ENCODE measurements at places on chromosomes 7 and 10.
A peak's percentile ranks its signal among the peaks of the same experiment; 100 is the strongest.

- DNase-seq = no peak
These were observed 88.8 kb downstream of the TFEC start for GRCh38 chr7:115941703-115942268.

DNA sequence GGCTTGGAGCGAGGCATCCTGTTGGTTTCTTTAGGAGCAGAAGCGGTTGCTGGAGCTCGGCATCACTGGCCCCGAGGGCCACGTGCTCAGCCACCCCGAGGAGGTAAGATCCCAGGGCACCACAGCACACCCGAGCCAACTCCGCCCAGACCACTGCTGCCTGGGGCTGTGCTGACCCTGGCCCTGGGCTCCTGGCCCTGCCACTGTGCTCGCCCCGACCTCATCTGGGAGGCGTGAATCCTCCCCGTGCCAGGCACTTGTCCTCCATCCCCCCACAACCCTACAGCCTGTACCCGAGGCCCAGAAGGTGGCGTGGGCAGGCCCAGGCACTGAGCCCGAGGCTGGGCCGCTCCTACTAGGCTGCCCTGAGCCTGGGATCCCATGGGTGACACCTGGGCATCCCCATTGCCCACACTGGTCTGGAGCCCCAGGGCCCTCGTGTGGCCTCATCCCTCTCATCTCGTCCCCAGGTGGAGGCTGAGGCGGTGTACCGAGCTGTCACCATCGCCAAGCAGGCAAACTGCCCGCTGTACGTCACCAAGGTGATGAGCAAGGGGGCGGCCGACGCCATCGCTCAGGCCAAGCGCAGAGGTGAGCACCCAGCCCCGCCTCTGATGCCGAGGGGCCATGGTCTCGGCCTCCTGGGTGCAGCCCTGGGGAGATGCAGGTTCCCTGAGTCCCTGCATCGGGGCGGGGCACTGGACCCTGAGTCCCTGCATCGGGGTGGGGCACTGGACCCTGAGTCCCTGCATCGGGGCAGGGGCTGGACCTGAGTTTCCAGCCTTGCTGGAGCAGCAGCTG is 11.8 kb downstream of the DPYSL4 start:
- no peak for DNase-seq

DNA sequence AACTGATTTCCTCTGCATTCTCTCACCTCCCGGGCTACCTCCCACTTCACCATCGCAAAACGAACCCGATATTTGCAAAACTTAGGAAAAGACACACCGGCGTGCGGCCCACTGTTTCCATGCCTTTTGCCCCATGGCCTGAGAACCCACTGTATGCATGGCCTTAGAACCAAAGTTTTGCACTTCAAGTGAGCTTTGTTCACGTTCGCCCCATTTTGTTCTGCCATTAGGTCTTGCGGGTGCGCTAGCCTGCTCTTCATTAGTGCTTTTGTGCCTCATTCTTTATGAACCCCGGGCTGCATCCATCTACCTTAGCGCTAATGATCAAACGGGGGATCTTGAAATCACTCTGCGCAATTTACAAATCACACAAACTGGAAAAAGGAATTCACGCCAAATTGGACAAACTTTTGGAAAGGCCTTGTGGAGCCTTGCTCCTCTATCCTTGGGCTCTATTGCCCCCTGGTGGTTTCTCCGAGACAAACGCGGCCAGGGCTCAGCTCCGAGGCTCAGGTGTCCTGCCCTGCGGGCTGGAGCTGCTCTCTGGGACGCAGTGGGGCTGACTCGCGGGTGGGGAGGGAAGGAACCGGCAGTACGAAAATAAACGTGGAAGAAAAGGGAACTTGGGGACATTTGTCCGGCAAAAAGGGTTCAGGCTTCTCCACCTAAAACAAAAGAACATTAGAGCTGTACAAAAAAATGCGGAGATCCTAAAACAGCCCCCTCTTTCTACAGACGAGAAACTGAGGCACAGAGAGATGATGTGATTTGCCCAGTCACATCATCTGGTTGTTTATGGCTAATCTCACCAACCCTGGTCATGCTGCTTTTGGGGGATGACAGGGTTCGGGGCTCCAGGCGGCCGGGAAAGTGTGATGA is 300.4 kb upstream of the NFE2L3 start:
- DNase-seq = peak; percentile 67

DNA sequence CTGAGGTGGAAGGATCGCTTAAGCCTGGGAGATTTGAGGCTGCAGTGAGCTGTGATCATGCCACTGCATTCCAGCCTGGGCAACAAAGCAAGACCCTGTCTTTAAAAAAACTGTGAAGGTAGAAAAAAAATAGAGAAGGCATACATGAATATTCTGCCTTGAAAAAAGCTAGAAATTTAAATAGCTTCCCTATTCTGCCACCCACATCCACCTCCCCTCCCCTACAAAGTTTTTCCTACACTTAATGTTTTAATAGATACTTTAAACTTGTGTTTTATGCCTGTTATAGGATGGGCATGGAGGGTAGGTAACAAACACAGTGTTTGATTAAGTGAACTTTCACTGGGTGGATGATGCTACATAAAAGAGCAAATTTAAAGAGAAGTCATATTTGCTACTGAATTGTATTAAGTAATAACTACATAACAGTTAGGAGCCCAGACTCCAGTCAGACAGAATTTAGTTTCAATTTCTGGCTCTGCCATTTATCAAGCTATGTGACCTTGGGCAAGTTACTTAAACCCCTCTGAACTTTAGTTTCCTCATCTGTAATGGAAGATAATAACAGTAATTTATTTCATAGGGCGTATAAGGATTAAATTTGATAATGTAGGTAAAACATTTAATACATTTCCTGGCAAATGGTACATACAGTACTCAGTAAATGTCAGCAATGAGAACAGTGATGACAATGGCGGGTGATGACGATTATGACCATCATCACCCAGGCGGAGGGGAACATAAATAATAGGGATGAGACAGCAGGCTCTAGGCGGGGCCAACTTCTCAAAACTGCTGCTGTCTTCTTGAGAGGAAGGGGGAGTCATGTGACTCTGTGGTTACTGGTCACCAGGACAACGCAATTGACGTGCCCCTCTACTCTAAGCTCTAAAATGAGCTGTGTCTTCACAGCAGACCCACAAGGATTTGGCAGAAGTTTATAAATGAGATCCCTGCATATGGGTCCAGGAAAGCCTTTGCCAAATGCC is 15.8 kb downstream of the DNMBP start:
- no peak for DNase-seq

DNA sequence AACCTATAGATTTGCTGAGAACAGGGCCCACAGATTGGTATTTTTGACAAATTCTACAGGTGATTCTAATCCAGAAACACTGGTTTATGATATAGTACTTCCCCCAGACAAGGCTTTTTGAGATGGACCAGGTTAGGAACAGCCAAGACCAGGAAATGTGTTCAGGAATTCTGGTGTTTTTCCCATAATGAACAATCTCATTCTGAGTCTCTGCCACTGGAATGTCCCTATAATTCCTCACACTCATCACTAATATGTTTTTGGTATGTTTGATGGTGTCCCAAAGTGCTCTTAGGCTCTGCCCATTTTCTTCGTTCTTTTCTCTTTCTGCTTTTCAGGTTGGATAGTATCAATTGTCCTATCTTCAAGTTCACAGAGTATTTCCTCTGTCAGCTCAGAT is 107.2 kb upstream of the IGFBP3 start:
- DNase-seq = no peak

GRCh38 chr10:76631884-76632766 is 1005.5 kb downstream of the KCNMA1 start:
- DNase-seq = no peak

DNA sequence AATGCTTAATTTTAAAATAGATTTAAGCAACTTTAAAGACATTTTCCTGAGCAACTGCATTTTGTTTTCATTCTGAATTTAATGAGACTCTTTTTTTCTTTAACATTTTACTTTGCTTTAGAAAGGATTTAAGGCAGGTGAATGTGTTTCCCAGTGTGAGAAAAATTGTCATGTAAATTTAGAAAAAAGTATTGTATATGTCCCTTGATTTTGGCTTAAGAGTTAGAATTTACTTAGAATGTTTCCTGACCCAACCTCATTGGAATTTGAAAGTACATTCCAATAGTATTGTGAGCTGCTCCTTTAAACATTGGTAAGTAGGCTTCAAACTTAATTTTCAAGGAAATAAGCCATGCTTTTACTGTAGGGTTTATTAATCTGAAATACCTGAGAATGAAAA is 110.2 kb downstream of the PTEN start:
- DNase-seq = no peak

DNA sequence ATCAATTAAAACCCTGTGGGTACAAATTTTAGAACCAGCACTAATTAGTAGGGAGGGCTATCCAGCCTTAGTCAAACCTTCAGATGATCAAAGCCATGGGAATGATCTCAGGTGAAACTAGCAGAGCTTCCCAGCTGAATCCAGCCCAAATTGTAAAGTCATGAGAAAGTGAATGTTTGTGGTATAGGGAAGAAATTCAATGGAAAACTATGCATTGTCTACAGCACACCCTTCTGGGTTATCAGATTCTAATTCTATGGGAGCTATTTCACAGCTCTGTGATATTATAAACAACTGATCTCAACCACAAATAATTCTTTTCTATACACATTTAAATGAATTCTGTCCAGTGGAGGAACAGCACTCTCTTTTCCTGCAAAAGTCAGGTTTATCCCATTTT is 24.6 kb upstream of the BMPER start:
- DNase-seq = no peak

- DNase-seq = no peak
These were observed 283.5 kb upstream of the PPP2R2D start for GRCh38 chr10:131617113-131617858.

GRCh38 chr7:82961240-82961639 is 201.4 kb downstream of the PCLO start:
- DNase-seq = no peak

- no peak for DNase-seq
These were observed 1.5 kb upstream of the OAT start for GRCh38 chr10:124420254-124420653.

GRCh38 chr7:2417981-2418481 is 14.6 kb downstream of the CHST12 start:
- no peak for DNase-seq

GRCh38 chr10:114258274-114258840 is 19.3 kb downstream of the VWA2 start:
- DNase-seq = no peak

- DNase-seq = no peak
These were observed 97.9 kb upstream of the KLF14 start for GRCh38 chr7:130831817-130832481.

- no peak for DNase-seq
These were observed 519.2 kb downstream of the TFEC start for GRCh38 chr7:115511330-115511729.

DNA sequence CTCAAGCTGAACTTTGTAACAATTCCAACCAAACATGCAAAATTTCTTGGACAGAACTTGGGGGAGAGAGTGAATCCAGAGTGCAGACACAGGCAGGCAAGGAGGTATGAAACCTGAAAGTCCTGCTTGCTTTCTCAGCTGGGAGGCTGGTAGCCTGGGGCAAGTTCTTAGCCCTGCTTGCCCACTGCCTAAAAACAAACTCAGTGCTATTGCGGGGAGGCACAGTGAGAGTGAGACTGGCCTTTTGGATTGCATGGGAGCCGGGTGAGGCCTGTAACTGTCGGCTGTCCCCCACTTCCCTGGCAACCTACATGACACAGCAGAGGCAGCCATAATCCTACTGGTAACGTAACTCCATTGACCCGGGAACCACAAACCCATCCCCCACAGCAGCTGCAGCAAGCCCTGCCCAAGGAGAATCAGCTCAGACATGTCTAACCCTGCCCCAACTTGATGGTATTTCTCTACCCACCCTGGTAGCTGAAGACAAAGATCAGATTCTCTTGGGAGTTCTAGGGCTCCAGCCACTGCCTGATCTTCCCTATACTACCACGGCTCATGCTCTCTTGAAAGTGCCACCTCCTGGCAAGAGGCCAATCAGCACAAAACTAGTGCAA is 663.6 kb downstream of the GRM8 start:
- DNase-seq = no peak

DNA sequence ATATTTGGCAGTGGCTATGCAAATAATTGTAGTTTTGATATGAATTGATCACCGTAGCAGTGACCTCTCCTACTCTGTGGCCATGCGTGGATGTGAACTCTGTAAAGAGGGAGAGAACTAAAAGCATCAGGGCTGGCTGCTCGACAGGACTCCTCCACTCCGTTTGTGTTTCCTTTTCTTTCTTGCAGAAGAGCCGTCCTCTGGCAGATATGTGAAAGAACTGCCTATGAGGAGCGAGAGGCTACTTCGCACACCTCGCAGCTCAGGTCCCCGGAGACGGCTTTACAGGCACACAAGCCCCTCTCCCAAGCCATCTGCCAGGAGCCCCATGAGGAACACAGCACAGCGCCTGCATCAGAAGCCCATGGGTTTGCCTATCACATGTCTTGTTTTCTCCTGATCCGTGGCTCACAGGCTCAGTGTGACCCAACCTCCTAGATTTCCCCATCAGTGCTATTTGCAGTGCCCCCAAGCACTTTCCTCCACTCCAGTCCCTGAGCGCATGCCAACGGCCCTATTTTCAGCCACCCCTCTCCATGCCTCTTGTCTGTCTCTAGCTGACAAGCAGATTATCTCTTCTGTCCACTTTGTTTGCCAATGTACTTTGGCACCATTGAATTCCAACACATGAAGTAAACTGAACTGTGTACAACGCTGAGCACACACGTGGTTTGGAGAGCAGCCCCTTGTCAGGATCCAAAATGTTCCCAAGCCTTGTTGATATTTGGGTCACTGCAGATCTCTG is 164.3 kb upstream of the AKR1E2 start:
- DNase-seq = no peak

GRCh38 chr10:119865699-119866240 is 6.9 kb downstream of the MCMBP start:
- no peak for DNase-seq

- DNase-seq = no peak
These were observed 32.6 kb downstream of the PIP4K2A start for GRCh38 chr10:22681783-22682183.

- DNase-seq = no peak
These were observed 6.4 kb downstream of the UPF2 start for GRCh38 chr10:12036073-12036655.

GRCh38 chr7:8391353-8392062 is 41.9 kb upstream of the NXPH1 start:
- DNase-seq = no peak

GRCh38 chr10:80685355-80685754 is 147.7 kb downstream of the SH2D4B start:
- no peak for DNase-seq

DNA sequence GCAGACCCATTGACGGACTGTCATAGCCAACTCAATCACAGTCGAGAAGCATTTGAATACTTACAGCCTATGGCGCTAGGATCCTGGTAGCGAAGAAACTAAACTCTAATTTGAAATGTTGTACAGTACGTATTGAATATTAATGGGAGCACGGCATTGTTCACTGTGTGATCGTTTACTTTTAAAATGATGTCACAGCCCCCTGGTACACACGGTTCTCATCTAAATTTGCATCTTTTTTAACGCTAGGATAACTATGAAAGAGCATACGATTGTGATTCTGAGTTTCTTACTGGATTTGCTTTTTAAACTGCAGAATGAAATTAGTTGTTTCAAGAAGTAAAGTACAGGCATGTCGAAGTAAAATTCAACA is 895 bp upstream of the NAPEPLD start:
- DNase-seq = no peak

DNA sequence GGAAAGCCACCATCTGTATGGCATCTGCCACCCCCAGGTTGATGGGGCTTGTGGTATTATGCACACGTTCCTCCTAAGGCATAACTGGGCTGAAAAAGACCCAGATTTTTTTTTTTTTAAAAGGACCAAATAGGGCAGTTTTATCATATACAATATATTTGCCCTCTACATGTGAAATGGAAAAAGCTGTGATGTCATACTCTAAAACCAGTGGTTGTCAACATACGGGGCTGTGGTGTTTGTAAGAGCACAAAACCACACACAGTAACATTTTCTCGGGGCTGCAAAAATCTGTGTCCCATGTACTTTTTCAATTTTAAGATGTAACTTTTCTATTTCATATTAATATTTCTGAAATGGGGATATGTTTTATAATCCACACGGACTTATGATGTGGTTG is 34.9 kb downstream of the FAM171A1 start:
- no peak for DNase-seq

Data from NCI-H1048 (cell line).